Activated T-helper 1 cell treated with Interleukin-2 at 50 U/mL for 16 hours (primary cell): ENCODE measurements at places on chromosomes 11 and 22.

DNA sequence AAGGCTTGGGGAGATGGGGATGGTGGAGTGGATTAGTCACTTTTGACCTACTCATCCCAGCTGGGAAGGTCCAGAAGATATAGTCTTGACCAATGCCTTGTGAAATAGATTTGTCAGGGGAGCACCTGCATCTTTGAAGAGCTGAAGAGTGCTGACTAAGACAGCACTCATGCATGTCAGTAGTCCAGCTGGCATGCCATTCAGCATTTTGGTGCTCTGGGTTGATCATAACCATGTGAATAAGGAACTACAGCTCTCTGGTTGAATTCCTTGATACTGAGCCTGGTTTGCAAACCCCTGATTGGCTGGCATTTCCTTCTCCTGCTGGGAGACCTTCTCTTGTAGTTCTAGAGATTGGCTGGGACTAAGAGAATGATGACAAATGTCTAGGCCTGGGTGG lies 106.8 kb upstream of the ALX4 start:
- no peak for DNase-seq

GRCh38 chr11:9982796-9983579 lies 311.0 kb downstream of the SBF2 start:
- no peak for DNase-seq

- no peak for DNase-seq
Measured at GRCh38 chr11:72546866-72547265, 112.5 kb upstream of the CLPB start.

DNA sequence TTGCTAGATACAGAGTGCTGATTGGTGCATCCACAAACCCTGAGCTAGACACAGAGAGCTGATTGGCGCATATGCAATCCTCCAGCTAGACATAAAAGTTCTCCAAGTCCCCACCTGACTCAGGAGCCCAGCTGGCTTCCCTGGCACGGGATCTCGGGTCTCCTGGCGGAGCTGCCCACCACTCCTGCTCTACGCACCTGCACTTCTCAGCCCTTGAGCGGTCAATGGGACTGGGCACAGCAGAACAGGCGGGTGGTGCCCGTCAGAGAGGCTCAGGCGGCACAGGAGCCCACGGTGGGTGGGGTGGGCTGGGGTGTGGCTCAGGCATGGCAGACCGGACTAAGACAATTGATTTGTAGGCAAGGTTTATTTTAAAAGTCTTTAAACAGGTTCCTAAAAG lies 1365.5 kb downstream of the FAM181B start:
- no peak for DNase-seq

- no peak for DNase-seq
Measured at GRCh38 chr22:35918456-35918855, 110.2 kb downstream of the RBFOX2 start.

GRCh38 chr11:40716344-40717130 lies 742.9 kb downstream of the LRRC4C start:
- DNase-seq = no peak

DNA sequence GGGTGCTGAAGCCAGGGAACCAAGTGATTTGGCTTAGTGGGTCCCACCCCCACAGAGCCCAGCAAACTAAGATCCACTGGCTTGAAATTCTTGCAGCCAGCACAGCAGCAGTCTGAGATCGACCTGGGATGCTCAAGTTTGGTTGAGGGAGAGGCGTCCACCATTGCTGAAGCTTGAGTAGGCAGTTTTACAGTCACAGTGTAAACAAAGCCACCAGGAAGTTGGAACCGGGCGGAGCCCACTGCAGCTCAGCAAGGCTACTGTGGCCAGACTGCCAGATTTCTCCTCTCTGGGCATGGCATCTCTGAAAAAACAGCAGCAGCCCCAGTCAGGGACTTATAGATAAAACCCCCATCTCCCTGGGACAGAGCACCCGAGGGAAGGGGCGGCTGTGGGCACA lies 424.1 kb upstream of the TENM4 start:
- no peak for DNase-seq

DNA sequence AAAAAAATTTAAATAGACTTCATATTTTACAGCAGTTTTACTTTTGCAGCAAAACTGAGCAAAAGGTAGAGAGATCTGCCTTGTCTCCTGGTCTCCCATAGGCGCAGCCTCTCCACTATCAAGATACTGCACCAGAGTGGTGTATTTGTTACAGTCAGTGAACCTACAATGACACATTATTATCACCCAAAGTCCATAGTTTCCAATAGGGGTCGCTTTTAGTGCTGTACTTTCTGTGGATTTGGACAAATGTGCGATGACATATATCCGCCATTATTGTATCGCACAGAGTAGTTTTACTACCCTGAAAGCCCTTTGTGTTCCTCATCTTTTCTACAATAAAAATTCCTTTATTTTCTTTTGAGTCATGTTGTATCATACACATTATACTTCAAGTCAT lies 153.2 kb upstream of the CCDC179 start:
- no peak for DNase-seq

DNA sequence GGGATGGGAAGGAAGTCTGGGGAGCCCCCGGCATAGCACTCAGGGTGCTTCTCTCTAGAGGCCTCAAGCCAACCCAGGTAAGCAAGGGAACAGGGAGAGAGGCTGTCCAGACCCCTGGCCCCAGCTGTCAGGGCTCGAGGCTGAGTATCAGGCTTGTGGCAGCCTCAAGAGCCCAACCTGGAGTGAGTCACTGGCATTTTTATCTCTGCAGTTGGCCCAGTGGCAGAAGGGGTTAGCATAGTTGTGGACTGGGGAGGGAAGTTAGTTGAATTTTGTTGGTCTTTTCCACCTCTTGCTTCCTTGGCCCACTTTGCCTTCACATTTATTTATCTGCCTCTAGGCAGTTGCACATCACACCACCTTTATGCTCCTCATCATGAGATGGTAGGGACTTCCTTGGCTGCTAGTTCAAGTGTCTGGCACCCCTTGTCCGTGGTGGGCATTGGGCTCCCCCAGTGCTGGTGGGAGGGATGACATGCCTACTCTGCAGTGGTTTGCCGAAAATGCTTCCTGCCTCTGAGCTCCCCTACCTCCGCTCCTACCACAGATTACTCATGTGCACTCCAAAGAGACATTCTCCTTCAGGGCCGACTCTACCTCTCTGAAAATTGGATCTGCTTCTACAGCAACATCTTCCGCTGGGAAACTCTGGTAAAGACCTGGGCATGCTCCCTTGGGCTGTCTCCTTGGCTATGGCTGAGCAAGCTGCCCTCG lies 60.1 kb downstream of the SCN3B start:
- DNase-seq = no peak

GRCh38 chr11:128692753-128693415 lies 988 bp upstream of the FLI1 start:
- no peak for DNase-seq

GRCh38 chr11:104410336-104410735 lies 246.4 kb upstream of the PDGFD start:
- no peak for DNase-seq

DNA sequence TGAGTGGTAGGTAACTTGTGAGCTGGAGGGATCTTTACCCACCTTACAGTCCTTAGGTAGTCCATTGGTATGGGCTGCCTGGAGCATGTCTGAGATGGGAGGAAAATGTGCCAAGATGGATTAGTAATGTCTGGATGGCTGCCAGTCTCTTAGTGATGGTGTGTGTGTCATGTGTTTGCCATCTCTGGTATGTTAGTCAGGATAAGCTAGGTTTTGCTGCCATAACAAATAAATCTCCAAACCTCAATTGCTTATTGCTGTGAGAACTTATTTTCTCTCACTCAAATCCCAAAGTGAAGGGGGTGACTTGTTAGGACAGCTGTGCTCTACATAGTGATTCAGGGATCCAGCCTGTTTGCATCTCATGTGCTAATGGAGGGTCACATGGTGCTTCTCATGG lies 40.9 kb upstream of the MYEOV start:
- DNase-seq = no peak

- DNase-seq = no peak
Measured at GRCh38 chr11:2741006-2741376, 41.2 kb upstream of the KCNQ1OT1 start.

- DNase-seq = no peak
Measured at GRCh38 chr11:83007477-83007876, 64.2 kb downstream of the RAB30 start.

GRCh38 chr22:19912271-19912999 lies 29.1 kb upstream of the COMT start:
- DNase-seq = no peak

DNA sequence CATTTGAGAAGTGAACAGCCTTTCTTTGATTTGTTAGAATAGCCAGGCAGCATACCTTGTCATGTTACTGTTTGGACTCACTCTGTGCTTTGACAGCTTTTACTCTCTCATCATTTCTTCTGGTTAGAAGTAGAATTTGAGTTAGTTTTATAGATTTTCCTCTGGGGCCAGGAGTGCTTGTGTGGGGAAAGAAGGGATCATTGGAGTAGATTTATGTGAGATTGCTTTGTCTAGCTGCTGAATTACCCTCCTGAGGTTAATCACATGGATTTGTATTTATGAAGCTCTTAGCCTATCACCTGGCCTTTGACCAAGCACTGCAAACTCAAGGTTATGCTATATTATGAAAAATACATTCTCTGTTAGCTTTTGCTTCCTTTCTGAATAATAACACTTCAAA lies 54.3 kb downstream of the SWAP70 start:
- DNase-seq = no peak

DNA sequence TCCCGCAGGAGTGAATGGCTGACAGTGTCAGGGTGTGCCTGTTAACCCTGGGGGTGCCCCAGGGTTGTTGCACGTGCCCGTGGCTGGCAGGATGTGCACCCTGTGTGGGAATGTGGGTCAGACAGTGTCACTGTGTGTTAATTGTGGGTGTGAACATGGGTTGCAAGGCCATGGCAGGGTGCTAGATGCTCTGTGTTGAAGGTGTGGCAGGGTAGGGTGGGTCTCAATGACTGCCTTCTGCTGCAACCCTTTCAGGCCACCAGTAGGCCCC lies 8.3 kb downstream of the RIN1 start:
- DNase-seq = no peak

GRCh38 chr11:66192181-66192863 lies 76.1 kb upstream of the RAB1B start:
- no peak for DNase-seq

DNA sequence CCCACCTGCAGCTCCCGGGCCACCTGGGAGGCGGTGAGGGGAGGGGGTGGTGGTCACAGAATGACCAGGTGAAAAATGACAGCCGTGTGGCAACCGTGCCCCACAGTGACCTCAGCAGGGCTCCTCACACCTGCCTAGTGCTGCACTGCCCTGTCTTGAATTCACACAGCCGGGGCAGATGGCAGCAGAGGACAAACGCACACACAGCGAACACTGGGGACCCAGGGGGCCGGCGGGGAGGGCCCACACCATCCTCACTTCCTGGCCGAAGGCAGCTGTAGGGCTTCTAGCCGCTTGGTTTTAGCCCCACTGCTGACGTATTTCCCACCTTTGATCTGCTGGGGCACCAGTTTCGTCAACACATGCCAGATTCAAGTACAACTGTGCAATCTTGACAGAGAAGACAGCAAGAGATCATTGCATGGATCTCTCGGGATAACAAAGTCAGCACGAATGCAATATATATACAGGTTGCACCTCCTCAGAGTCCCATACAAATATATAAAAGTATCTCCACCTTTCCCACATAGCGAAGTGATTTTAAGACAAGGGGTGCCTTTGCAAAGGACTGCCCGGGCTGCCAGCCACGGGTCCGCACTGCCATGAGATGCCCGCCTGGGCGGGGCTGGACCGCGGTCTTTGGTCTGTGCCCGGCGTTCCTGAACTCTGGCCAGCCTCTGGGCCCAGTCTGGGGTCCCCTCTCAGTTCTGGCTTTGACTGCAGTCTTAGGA lies 26.9 kb downstream of the TRMU start:
- no peak for DNase-seq

GRCh38 chr11:6498121-6498520 lies 1.0 kb downstream of the DNHD1 start:
- no peak for DNase-seq

DNA sequence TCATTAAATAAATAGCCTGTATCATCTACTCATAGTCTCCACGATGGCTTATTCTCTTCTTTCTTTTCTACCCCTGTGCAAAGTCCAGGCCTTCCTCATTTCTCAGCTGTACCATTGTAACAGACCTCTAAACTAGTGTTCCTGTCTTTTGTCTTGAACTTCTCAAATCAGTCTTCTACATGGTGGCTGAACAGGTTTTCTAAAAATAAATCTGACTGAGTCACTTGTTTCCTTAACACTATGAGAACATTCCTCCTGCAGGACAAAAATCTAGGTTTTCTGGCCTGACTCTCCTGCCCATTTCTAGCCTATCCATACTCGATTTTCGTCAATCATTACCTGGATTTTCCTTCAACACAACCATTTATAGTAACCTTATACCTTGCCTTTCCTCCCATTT lies 1080.8 kb upstream of the TENM4 start:
- no peak for DNase-seq

DNA sequence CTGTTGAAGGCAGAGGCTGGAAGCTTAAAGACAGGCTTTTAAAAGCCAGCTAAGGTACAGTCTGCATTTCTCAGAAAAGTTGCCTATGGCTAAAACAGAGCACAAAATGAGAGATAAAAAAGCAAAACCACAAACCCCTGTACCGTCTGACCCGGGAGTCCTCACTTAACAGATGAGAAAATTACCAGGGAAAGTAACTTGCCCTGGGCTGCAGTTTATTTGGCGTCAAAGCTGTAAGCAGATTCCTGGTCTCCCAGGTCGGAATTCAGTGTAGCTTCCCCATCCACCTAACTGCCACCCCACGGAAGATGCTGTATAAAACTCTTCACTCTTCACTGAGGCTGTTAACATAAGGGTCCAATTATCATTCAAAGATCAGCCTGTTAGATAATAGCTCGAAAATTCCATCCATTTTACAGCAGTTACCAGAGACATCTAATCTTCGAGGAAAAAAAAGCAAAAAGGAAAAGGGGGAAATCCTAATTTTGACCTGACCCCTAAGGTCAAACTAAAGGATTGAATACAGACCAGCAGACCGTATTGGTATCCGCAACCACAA lies 1.5 kb downstream of the TCF20 start:
- no peak for DNase-seq

GRCh38 chr22:17157714-17158113 lies 1.4 kb downstream of the HDHD5 start:
- DNase-seq = no peak

GRCh38 chr11:120709808-120710207 lies 198.3 kb downstream of the GRIK4 start:
- DNase-seq = no peak

- DNase-seq = no peak
Measured at GRCh38 chr11:18236664-18237356, at the start of gene SAA4. Gene SAA4 (minus strand): TSS chr11:18236802. CDS start chr11:18235926, 876 bp downstream.

DNA sequence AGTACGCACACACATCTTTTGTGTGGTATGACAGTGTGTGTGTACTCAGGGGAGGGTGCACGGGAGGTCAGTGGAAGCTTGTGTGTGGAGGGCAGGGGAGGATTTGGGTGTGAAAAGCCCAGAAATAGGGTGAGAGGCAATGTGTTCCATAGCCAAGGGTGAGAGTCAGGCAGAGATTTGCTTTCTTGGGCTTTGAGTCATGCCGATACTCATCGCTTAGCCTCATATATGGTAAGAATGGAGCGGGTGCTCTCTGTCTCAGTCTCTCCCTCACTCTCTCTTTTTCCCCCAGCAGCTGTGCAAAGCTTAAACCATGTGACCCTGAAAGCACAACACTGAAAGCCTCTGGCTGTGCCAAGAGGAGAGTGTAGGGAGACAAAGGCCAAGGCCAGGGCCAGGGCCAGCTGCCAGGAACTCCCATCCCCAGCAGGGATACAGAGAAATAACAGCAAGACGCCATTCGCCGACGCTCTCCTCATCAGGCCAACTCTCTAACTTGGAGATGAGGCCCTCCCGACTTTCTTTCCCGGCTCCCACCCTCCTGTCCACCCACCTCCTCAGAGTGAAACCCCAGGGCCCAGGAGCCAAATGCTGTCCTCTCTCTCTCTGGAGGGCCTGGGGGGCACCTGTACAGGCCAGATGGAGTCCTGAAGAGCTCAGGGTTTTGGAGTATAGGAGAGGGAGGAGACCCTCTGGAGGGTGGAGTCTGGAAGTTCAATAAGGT lies 20.3 kb upstream of the MICAL3 start:
- DNase-seq = no peak
